ENCODE measurements at places on chromosomes 7 and 10.
A peak's percentile ranks its signal among the peaks of the same experiment; 100 is the strongest.

GRCh38 chr10:93475871-93476270, 6.3 kb downstream of the MYOF start:
- no peak for DNase-seq

DNA sequence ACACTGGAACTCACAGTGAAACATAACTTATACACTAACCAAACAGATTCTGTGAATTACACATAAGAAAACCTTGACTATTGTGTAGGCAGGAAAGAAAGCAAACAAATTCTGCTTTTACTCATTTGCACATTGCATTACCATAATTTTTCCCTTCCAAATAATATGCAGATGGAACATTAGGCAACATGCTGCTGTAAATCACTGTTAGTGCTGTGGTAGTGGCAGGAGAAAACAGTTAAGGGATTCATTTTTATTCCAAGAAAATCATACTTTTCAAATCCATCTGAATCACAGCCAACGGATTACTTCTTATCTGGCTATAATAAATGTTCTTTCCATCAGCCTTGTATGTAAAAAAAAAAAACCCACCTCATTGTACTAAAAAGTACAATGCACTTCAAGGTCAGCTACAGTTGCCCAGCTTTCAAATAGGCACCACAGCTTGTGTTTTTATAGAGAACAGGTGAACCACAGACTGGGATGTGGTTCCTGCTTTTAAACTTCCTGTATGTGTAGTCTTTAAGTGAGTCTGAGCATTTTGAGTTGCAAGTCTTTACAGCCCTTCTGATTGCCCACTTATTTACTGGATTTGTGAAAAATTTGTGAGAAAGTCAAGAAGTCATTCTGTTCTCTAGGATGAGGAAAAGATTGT, 590.0 kb upstream of the SEMA3D start:
- no peak for DNase-seq

DNA sequence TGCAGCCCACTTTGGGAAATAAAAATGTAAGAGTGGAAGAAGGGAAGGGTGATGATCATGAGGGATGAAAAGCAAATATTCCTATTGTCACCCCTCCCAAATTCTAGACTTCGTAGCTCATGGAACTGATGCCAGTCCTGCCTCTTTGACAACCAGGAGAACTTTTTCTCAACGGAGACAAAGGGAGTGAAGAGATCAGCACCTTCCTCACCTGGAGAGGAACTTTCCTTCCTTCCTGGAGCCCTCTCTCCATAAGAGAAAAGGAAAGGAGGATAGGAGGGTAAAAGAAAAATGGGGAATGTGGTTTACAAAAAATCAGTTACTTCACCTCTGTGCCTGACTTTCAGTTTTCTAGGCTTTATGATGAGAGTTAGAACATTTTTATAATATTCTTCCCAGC, 3.4 kb downstream of the TBX20 start:
- DNase-seq: no peak

DNA sequence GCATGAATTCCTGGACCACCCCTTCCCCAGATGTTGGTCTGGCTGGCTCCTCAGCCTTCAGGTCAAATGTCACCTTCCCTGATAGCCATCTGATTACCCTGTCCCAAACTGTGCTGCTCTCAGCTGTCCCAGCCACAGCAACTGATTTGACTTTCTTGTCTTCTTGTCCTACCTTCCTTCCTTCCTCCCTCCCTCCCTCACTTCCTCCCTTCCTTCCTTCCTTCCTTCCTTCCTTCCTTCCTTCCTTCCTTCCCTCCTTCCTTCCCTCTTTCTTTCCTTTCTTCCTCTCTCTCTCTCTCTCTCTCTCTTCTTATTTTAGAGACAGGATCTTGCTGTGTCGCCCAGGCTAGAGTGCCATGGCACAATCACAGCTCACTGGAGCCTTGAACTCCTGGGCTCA, 242.5 kb downstream of the RPS24 start:
- no peak for DNase-seq

DNA sequence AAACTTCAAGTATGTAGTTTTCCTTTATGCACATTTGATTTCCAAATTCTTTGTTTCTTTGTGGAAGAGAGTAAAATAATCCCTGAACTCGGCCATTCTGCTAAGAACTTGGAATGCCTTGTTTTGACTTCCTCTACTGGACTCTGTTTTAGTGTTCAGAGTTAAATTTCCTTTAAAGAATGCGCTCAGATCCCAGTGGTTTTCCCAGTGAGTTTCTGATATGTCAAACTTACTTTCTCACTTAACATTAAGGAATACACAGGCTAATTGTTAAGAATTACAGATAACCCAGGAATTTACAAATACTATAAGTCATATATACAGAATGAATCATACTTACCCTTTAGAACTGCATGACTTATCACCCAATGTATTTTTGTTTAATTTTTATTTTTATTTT, 1067.6 kb upstream of the CELF2 start:
- DNase-seq: no peak

- no peak for DNase-seq
Observed at GRCh38 chr10:69461243-69462025, 10.2 kb downstream of the TSPAN15 start.

GRCh38 chr7:20306180-20306946, 24.3 kb upstream of the ITGB8 start:
- no peak for DNase-seq

GRCh38 chr7:12456506-12456905, 52.8 kb upstream of the VWDE start:
- no peak for DNase-seq

- no peak for DNase-seq
Observed at GRCh38 chr7:98917331-98917730, 39.0 kb downstream of the TRRAP start.

- DNase-seq: no peak
Observed at GRCh38 chr10:27446091-27446918, 57.8 kb upstream of the RAB18 start.

DNA sequence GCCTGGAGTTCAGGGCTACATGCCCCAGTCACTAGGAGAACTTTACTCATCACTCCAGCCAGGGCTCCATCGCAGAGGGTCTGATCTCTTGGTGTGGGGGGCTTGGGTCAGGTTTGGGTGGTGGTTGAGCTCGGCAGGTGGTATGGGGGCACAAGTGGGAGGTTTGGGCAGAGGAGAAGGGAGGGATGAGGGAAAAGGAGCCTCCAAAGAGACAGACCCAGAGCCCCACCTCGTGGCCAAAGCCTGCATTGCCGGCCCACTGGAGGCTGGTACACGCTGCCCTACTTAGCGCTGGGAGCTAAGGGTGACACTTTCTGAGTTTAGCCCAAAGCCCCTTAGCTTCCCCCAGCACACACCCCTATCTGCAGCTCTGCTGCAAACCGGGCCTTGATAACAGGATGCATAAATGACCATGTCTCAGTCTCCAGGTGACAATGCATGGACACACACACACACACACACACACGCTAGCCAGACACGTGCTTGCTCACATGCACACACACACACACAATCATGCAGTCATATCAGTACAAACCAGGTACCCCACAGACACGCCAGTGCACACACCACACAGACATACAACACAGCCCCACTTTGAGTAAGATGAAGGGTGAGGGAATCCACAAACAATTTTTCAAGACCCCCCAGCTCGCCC, 14.7 kb downstream of the LZTS2 start:
- no peak for DNase-seq

DNA sequence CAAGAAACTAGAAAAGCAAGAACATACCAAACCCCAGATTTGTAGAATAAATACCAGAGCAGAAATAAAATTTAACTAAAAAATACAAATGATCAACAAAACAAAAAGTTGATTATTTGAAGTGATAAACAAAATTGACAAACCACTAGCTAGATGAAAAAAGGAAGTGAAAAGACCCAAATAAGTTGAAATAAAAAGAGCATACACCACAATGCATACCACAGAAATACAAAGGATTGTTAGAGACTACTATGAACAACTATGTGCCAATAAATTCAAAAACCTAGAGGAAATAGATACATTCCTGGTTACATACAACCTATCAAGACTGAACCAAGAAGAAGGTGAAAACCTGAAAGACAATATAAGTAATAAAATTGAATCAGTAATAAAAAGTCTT, 333.4 kb downstream of the SH2D4B start:
- no peak for DNase-seq

DNA sequence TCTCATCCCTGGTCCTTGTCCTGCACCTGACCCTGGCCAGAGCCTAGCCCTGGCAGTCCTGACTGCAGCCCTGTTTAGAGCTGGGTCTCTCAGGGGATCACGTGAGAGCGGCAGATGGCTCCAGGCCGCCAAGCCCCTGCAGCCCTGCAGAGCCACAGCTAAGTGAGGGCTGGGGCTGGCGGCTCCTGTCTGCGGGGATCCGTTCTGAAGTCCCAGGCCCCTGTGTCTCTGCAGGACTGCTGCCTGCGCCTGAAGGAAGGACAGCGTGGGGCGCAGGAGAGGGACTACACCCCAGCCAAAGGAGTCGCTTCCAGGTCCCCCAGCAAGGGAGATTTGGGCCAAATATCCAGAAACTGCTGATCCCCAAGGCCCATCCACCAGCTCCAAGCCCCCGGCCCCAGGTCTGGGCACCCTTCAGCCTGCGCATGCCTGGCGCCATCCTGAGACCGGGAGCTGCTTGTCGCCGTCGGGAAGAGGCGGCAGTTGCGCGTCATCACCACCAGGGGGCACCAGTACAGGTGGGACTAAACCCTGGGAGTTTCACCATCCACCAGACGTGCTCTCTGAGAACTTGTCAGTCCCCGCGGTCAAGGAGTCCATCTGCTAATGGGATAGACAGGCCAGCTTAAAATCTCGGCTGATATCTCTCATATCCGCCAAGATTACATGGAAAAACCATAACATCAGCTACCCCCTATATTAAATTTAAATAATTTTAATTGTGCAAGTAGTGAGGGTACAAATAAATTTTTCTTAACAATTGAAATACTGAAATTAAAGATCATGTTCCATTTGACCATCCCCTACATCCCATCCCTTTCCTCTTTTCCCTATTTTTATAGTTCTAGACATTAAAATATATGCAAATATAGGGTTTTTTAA, 25.1 kb upstream of the GHRHR start:
- DNase-seq: peak; percentile 75

DNA sequence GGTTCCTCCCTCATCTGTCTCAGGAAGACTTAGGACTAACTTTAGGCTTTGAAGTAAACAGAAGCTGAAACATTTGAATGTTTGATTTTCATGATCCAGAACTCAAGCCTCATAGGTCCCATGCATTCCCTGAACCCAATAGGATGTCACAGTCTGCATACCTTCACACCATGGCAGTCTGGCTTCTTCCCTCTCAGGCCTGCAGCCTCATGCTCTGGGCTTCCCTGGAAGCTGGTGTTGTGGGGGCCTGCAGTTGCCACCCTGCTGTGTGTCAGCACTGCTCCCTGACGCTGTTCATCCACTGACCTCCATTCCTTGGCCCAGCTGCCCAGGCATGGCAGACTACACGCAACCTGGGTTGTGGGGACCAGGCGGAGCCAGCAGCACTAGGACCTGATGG, 267.5 kb upstream of the KAT6B start:
- DNase-seq: no peak

GRCh38 chr10:52359441-52359840, 45.4 kb downstream of the DKK1 start:
- DNase-seq: no peak
